Gastrocnemius medialis (tissue), 4 donors: ENCODE measurements at places on chromosomes 11 and 22. TPM values are rescaled to one million over a fixed set of nuclear protein-coding genes. Genes with fewer than 3 reads are reported as not detected.

The OR51D1 gene
- not detected for total RNA-seq

The CAT gene
- total RNA-seq = 150 TPM

The SEC14L2 gene
- total RNA-seq = 5.1 TPM

The TRIM6 gene
- total RNA-seq = 0.26 TPM

The LMF2 gene
- total RNA-seq = 19.7 TPM

The SERGEF gene
- total RNA-seq = 34.7 TPM

The TST gene
- 66.5 TPM for total RNA-seq

The OR5B21 gene
- total RNA-seq = not detected

The GPR83 gene
- 0.36 TPM for total RNA-seq

The CHRM4 gene
- not detected for total RNA-seq

The POTEH gene
- not detected for total RNA-seq

The PGA4 gene
- 1.9 TPM for total RNA-seq

GRCh38 chr22:45532235-45532631 lies 29.6 kb downstream of the FBLN1 start:
- DNase-seq = no peak
- no peak overlapping the region for H3K4me3 ChIP-seq

- H3K36me3 ChIP-seq = no peaks in the 10 kb centered on the region
- no peak overlapping the region for H3K4me3 ChIP-seq
- H3K27ac ChIP-seq = peak overlapping the region; percentile 60
- DNase-seq = peak; percentile 56
These were observed 18.1 kb downstream of the EXT2 start for GRCh38 chr11:44113572-44113971.

DNA sequence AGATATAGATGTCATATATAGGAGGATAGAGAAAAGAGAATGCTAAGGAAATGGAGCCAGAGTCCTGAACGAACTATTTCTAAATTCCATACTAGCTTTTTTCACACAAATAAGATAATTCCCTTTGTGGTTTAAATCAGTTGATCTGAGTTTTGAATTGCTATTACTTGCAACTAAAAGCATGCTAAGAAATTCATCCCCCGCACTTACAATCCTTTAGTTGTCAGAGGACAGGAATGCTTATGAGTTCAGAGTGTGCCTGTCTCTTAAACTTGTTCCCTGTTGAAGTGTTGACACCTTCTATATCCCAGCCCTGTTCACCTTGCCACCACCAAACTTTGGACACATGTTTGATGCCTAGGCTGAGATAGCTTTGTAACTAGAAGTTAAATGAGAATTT lies 406.2 kb downstream of the METTL15 start:
- no peaks in the 10 kb centered on the region for H3K4me1 ChIP-seq
- DNase-seq = no peak
- no peaks in the 10 kb centered on the region for H3K27me3 ChIP-seq
- H3K27ac ChIP-seq = no peak overlapping the region
- no peak overlapping the region for H3K4me3 ChIP-seq

DNA sequence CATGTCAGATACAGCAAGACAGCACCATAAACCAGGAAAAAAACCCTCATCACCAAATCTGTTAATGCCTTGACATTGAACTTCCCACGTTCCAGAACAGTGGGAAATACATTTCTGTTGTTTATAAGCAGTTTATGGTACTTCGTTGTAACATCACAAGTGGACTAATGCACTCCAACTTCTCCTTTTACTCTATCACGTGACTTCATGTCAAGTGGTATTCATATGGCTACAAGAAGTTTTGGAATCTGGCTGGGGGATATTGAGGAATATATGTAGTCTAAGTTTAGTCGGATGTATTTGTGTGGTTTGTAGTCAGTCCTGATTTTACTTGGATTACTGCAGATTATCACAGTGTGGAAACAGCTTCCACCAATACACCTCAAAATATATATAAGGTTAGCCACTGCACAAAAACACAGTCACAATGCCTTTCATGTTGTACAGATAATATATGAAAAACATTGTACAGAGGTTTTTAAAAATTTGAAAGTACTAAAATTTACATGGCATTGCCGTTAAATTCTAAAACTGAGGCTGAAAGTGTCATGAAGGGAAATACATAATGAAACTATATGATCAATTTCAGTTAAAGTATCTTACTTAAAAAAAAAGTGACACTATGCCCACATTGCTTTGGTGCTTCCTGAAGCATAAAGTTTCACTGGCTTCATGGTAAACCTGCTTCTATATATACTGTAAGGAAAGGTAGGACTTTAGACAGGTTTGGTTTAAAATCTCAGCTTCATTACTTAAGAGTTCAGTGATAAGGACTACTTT lies 134.1 kb downstream of the CASP12 start:
- no peak for DNase-seq
- no peak overlapping the region for H3K4me3 ChIP-seq
- no peak overlapping the region for H3K27ac ChIP-seq
- H3K36me3 ChIP-seq = no peaks in the 10 kb centered on the region

- H3K4me3 ChIP-seq = no peak overlapping the region
- no peak overlapping the region for H3K27ac ChIP-seq
- H3K4me1 ChIP-seq = no peaks in the 10 kb centered on the region
- DNase-seq = no peak
- peaks cover 2% of the 10 kb centered on the region for H3K27me3 ChIP-seq
These were observed 58.4 kb upstream of the RCN1 start for GRCh38 chr11:32032478-32032877.

GRCh38 chr22:45565973-45566372 lies 63.3 kb downstream of the FBLN1 start:
- H3K4me3 ChIP-seq = no peak overlapping the region
- H3K27me3 ChIP-seq = no peaks in the 10 kb centered on the region
- no peaks in the 10 kb centered on the region for H3K4me1 ChIP-seq
- H3K27ac ChIP-seq = no peak overlapping the region
- no peak for DNase-seq

GRCh38 chr11:64967375-64967774 lies 4.5 kb downstream of the MAJIN start:
- H3K4me1 ChIP-seq = peaks cover 10% of the 10 kb centered on the region
- no peak for DNase-seq
- H3K27ac ChIP-seq = no peak overlapping the region
- H3K4me3 ChIP-seq = no peak overlapping the region

- no peak for DNase-seq
- H3K36me3 ChIP-seq = no peaks in the 10 kb centered on the region
- H3K27ac ChIP-seq = no peak overlapping the region
- peak overlapping the region; percentile 60 for H3K4me3 ChIP-seq
These were observed 531 bp downstream of the DAGLA start for GRCh38 chr11:61680622-61681221.

DNA sequence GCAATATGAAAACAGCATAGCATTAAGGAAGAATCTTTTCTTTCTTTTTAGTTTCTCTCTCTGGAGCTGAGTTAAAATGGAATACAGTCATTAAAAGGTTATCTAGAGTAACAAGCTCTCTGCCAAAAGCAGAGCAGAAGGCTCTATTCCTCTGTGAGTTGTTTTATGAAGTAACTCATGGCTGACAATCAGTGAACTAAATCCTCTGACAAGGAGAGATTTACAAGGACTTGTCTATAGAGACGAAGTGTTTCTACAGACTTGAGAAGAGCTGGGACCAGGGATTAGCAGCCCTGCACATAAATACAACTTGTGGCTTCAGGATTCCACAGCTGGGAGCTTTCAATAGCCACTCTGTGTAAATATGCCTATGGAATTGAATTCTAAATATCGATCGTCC lies 192.5 kb upstream of the RAG2 start:
- H3K4me3 ChIP-seq = no peak overlapping the region
- DNase-seq = no peak
- no peaks in the 10 kb centered on the region for H3K36me3 ChIP-seq

- H3K27ac ChIP-seq = peak overlapping the region; percentile 90
- no peak for DNase-seq
- peaks cover 49% of the 10 kb centered on the region for H3K4me1 ChIP-seq
- peak overlapping the region; percentile 76 for H3K4me3 ChIP-seq
- no peaks in the 10 kb centered on the region for H3K27me3 ChIP-seq
These were observed 1.1 kb upstream of the DNAJC4 start for GRCh38 chr11:64229090-64229743.

DNA sequence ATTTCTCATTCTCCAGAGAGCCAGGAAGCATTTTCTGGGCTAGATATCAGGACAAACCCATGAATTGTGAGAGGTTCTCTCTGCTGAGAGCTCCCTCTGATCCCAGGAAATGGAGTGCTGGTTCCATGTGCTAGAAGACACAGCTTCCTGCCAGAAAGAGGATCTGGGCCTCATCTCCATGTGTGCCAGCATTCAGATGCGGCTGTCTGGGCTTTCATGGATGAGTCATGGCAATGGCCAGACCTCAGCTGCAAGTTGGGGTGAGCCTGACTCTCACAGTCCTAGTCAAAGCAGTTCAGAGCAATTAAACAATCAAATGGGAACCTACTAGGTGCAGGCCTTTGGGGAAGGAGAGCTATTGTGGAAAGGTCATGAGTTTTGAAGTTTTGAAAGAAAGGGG lies 82.3 kb upstream of the EED start:
- no peak overlapping the region for H3K27ac ChIP-seq
- no peak for DNase-seq
- H3K4me3 ChIP-seq = no peak overlapping the region
- no peaks in the 10 kb centered on the region for H3K36me3 ChIP-seq
- no peaks in the 10 kb centered on the region for H3K27me3 ChIP-seq
- peaks cover 4% of the 10 kb centered on the region for H3K4me1 ChIP-seq

DNA sequence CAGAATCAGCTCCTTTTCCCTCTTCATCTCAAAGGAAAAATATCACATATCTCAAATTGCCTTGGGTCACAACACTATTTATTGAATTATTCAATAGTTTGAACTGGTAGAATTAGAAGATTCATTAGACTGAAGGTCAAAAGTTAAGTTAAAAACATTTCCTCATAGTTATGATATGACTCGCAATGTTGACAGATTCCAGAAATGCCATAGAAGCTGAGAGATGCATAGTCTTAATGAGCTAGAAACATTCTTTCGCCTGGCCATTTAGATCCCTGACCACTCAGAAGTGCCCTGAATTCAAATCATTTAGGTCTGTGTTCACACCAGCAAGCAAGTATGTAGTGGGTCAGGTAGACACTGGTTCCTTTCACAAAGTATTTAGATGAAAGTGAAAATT lies 44.4 kb downstream of the FAT3 start:
- no peaks in the 10 kb centered on the region for H3K36me3 ChIP-seq
- no peaks in the 10 kb centered on the region for H3K4me1 ChIP-seq
- no peak overlapping the region for H3K4me3 ChIP-seq
- H3K27ac ChIP-seq = no peak overlapping the region
- no peak for DNase-seq

DNA sequence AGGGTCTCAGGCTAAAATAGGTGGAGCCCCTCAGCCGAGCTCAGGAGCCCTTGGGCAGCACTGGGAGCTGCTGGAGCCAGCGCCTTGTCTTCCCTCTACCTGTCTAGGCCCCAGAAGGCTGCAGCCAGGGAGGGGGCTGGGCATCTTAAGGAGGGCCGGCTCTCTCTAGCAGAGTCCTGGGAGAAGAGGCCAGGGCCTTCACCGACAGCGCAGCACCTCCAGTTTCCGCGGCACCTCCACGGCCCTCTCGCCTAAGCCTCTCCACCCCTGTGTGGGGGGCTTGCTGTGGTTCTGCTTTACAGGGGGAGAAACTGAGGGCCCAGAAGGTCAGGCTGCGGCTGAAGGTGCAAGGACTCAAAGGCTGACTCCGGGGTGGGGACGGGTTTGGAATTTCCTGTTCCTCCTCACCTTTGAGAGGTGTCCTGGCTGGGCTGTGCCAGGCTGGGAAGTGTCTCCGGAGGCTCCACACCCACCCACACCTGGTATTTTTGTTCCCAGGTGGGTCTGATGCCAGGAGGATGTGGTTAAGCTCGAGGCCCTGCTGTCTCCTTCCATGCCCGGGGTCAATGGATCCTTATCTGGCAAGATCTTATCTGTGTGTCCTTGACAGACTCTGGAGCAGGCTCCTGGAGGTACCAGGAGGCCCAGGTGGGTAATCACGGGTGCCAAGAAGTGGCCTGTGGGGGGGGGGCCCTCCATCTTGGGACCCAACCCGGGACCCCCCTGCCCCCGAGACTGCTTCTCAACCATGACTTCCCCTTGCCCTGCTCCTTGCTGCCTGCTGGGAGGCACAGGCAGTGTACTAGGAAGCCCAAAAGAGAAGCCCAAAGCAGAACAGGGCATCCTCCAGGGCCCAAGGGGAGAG lies 95.3 kb upstream of the FGF3 start:
- peak overlapping the region; percentile 18 for H3K27ac ChIP-seq
- peaks cover 11% of the 10 kb centered on the region for H3K4me1 ChIP-seq
- no peak overlapping the region for H3K4me3 ChIP-seq
- no peaks in the 10 kb centered on the region for H3K36me3 ChIP-seq
- H3K27me3 ChIP-seq = peaks cover 14% of the 10 kb centered on the region

- no peak overlapping the region for H3K4me3 ChIP-seq
- no peak overlapping the region for H3K27ac ChIP-seq
- DNase-seq = no peak
These were observed 34.7 kb downstream of the PRR14L start for GRCh38 chr22:31715147-31715778.

GRCh38 chr11:118618991-118619375 lies 11.6 kb downstream of the PHLDB1 start:
- peak overlapping the region; percentile 65 for H3K27ac ChIP-seq
- no peak overlapping the region for H3K4me3 ChIP-seq
- no peak for DNase-seq
- no peaks in the 10 kb centered on the region for H3K36me3 ChIP-seq
- H3K27me3 ChIP-seq = no peaks in the 10 kb centered on the region

GRCh38 chr22:46979506-46979905 lies 217.1 kb downstream of the TBC1D22A start:
- no peak for DNase-seq
- no peak overlapping the region for H3K27ac ChIP-seq
- no peak overlapping the region for H3K4me3 ChIP-seq
- no peaks in the 10 kb centered on the region for H3K36me3 ChIP-seq
- H3K4me1 ChIP-seq = no peaks in the 10 kb centered on the region

GRCh38 chr11:102114032-102114431 lies 3.8 kb downstream of the YAP1 start:
- no peaks in the 10 kb centered on the region for H3K36me3 ChIP-seq
- H3K4me1 ChIP-seq = peaks cover 62% of the 10 kb centered on the region
- no peaks in the 10 kb centered on the region for H3K27me3 ChIP-seq
- no peak overlapping the region for H3K4me3 ChIP-seq
- H3K27ac ChIP-seq = peak overlapping the region; percentile 36
- no peak for DNase-seq

GRCh38 chr22:48492366-48493320 lies 1335.0 kb downstream of the BRD1 start:
- H3K27me3 ChIP-seq = peaks cover 18% of the 10 kb centered on the region
- DNase-seq = no peak
- no peaks in the 10 kb centered on the region for H3K4me1 ChIP-seq
- no peaks in the 10 kb centered on the region for H3K36me3 ChIP-seq
- H3K4me3 ChIP-seq = no peak overlapping the region
